ENCODE measurements at places on chromosomes 7 and 10. TPM values are rescaled to one million over a fixed set of nuclear protein-coding genes. Genes with fewer than 3 reads are reported as not detected.

GRCh38 chr10:133481086-133481643, 27.4 kb downstream of the SCART1 start:
- no peak overlapping the region for H3K27ac ChIP-seq
- no peaks in the 10 kb centered on the region for H3K4me1 ChIP-seq
- H3K27me3 ChIP-seq = no peaks in the 10 kb centered on the region
- no peaks in the 10 kb centered on the region for H3K36me3 ChIP-seq
- no peak overlapping the region for H3K4me3 ChIP-seq
- DNase-seq = peak; percentile 64

DNA sequence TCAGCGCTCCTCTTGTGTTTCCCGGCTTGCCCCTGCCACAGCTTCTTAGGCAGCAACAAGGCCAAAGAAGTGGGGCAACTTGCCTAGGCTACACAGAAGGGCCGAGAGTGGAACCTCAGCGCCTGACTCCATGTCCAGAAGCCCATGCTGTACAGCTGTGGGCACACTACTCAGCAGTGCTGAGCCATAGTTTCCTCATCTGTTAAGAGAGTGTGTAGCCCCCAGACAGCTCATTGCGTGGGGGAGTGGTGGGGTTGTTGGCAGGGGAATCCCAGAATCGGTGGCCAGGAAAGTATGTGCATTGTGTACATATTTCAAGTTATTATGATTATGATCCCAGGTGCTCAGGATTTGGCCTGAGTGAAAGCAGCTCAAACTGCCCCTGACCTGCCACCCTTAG, 96.2 kb downstream of the CDH23 start:
- H3K27ac ChIP-seq = no peak overlapping the region
- no peaks in the 10 kb centered on the region for H3K36me3 ChIP-seq
- DNase-seq = no peak
- no peak overlapping the region for H3K4me3 ChIP-seq

CNNM1 gene
- total RNA-seq = 0.24 TPM

DNA sequence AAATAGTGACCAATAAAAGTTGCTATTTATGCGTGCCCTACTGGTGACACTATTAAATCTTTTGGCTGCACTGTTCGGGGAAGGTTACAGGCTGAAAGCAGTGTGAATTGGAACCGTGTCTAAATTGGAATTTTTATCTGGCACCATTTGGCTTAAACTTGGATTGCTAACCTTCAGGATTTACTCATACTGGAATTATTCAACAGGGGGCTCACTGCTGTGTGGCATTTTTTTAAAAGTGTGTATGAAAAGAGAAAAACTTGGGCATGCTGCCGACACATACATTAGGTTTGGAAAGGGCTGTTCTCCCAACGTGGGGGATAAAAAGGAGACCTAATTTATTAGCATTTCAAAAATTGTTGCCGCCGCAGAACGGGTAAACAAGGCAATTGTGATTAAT, 537.9 kb upstream of the MGMT start:
- no peak overlapping the region for H3K27ac ChIP-seq
- H3K4me3 ChIP-seq = no peak overlapping the region
- peaks cover 1% of the 10 kb centered on the region for H3K36me3 ChIP-seq
- H3K4me1 ChIP-seq = no peaks in the 10 kb centered on the region
- no peak for DNase-seq

ADARB2 gene
- 35.0 TPM for total RNA-seq

GRCh38 chr7:27922907-27923641, 183.1 kb downstream of the TAX1BP1 start:
- H3K27ac ChIP-seq = no peak overlapping the region
- H3K4me1 ChIP-seq = peaks cover 39% of the 10 kb centered on the region
- no peak for DNase-seq
- no peak overlapping the region for H3K4me3 ChIP-seq
- no peaks in the 10 kb centered on the region for H3K27me3 ChIP-seq

- no peak overlapping the region for H3K4me3 ChIP-seq
- DNase-seq = no peak
- peak overlapping the region; percentile 85 for H3K27ac ChIP-seq
- H3K27me3 ChIP-seq = no peaks in the 10 kb centered on the region
These were observed 8.4 kb downstream of the OSBPL3 start for GRCh38 chr7:24971333-24972165.

- H3K27ac ChIP-seq = no peak overlapping the region
- H3K36me3 ChIP-seq = no peaks in the 10 kb centered on the region
- peaks cover 2% of the 10 kb centered on the region for H3K27me3 ChIP-seq
- H3K4me1 ChIP-seq = no peaks in the 10 kb centered on the region
- no peak overlapping the region for H3K4me3 ChIP-seq
These were observed 99.9 kb downstream of the CREM start for GRCh38 chr10:35226507-35226906.

EVX1 gene
- not detected for total RNA-seq

GRCh38 chr7:117134411-117134810, 181.1 kb downstream of the ST7 start:
- H3K4me3 ChIP-seq = no peak overlapping the region
- peak overlapping the region; percentile 60 for H3K27ac ChIP-seq
- DNase-seq = no peak
- peaks cover 54% of the 10 kb centered on the region for H3K36me3 ChIP-seq
- peaks cover 50% of the 10 kb centered on the region for H3K4me1 ChIP-seq

- H3K27me3 ChIP-seq = no peaks in the 10 kb centered on the region
- H3K4me1 ChIP-seq = peaks cover 96% of the 10 kb centered on the region
- peak overlapping the region; percentile 96 for H3K27ac ChIP-seq
- no peak overlapping the region for H3K4me3 ChIP-seq
- DNase-seq = no peak
These were observed 111.0 kb downstream of the EGFR start for GRCh38 chr7:55129541-55130394.

- H3K27me3 ChIP-seq = no peaks in the 10 kb centered on the region
- no peak for DNase-seq
- no peak overlapping the region for H3K27ac ChIP-seq
- no peak overlapping the region for H3K4me3 ChIP-seq
These were observed 51.6 kb upstream of the PDGFA start for GRCh38 chr7:571096-571717.

GRCh38 chr10:106957823-106958588, 206.5 kb downstream of the SORCS1 start:
- H3K4me3 ChIP-seq = no peak overlapping the region
- H3K4me1 ChIP-seq = no peaks in the 10 kb centered on the region
- no peak for DNase-seq
- H3K36me3 ChIP-seq = no peaks in the 10 kb centered on the region
- no peak overlapping the region for H3K27ac ChIP-seq
